ENCODE measurements at places on chromosomes 7 and 10. TPM values are rescaled to one million over a fixed set of nuclear protein-coding genes. Genes with fewer than 3 reads are reported as not detected.

The IQUB gene
- total RNA-seq: 0.21 TPM

The PIP gene
- not detected for total RNA-seq

The CRHR2 gene
- not detected for total RNA-seq

The UPK3B gene
- 3.0 TPM for total RNA-seq

The TSPAN12 gene
- total RNA-seq: 2.9 TPM

The HECTD2 gene
- total RNA-seq: 2.6 TPM

The SPOCK2 gene
- not detected for total RNA-seq

Data from airway epithelial cell (primary cell).